Fibroblast of lung (primary cell): ENCODE measurements at places on chromosomes 4 and X. TPM values are rescaled to one million over a fixed set of nuclear protein-coding genes. Genes with fewer than 3 reads are reported as not detected.

The CT47A7 gene
- not detected in 2 replicates for polyA plus RNA-seq

The ITIH6 gene
- polyA plus RNA-seq: not detected in 2 replicates

The CCDC120 gene
- polyA plus RNA-seq: 0.52 and 0.55 TPM in 2 replicates

The HSFX1 gene
- 0.15 and 0.27 TPM in 2 replicates for polyA plus RNA-seq

The SFRP2 gene
- 0.32 TPM in 1 of 2 replicates, not detected in the other for polyA plus RNA-seq
